Spleen (tissue), 13 donors: ENCODE measurements at places on chromosomes 1 and 21. TPM values are rescaled to one million over a fixed set of nuclear protein-coding genes. Genes with fewer than 3 reads are reported as not detected.

- DNase-seq, result peak; percentile 92
These were observed 5.0 kb downstream of the SRARP start for GRCh38 chr1:16009030-16009460.

AMY2A gene
- total RNA-seq, result 1.2 TPM

- no peak for DNase-seq
These were observed 73.2 kb upstream of the SGIP1 start for GRCh38 chr1:66460776-66461175.

SMIM12 gene
- 27.1 TPM for total RNA-seq

DNA sequence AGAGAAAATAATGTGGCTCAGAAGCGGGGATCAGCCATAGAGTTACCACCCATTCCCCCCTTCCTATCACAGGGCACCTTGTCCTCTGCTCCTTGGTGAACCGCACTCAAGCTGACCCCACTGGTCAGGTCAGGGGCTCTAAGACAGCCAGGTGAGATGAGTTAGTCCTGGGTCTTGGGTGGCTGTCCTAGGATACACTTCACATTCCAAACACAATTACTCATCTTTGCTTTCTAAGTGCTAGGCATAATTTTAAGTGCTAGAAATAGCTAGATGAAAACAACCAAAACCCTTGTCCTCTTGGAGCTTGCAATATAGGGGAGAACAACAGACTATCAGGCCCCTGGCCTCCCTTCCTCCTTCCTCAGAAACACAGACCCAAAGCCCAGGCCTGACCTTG is 7.8 kb upstream of the MUTYH start:
- DNase-seq, result no peak

NPHS2 gene
- total RNA-seq, result not detected

- peak; percentile 67 for DNase-seq
These were observed 30.7 kb downstream of the HSPG2 start for GRCh38 chr1:21906173-21907078.

AMPD1 gene
- 0.86 TPM for total RNA-seq

DNA sequence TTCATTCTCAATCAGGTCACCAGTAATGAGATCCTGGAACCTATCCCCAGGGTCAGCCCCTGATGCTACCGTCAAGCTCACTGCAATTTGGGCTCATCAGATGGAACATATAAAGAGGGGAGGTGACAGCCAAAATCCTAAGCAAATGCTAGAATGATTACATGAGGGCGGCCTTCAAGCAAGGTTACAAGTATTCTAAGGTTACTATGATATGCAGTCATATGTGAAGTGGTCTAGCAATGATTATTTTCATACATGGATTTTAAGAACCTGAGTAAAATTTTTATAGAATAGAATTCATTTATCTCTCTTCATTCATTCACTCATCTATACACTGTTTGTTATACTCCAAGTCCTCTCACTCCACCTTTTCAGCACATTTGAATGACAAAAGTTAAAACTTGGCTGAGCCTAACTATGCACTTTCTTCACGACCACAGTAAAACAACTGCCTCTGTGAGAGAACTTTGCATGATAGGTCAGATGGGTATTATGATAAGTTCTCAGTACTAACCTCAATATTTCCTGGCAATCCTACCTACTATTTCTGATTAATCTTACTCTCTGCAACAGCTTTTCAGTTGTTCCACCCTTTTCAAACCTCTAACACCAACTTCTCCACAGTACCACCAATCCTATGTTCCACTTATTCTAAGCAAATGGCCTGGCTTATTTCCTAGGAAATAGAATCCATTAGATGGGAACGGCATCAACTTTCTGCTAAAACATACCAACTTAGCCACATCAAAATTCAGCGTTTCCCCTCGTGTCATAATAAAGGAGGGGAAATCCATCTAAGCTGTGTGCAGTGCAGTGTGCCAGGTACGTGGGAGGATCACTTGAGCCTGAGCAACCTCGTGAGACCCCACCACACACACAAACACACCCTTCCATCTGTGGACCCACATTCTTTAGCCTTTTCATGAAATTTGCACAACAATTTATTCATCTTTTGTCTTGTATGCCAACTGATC is 32.0 kb downstream of the LHX9 start:
- DNase-seq, result no peak

- DNase-seq, result no peak
These were observed 3.3 kb upstream of the CELA2B start for GRCh38 chr1:15472587-15472986.

DNA sequence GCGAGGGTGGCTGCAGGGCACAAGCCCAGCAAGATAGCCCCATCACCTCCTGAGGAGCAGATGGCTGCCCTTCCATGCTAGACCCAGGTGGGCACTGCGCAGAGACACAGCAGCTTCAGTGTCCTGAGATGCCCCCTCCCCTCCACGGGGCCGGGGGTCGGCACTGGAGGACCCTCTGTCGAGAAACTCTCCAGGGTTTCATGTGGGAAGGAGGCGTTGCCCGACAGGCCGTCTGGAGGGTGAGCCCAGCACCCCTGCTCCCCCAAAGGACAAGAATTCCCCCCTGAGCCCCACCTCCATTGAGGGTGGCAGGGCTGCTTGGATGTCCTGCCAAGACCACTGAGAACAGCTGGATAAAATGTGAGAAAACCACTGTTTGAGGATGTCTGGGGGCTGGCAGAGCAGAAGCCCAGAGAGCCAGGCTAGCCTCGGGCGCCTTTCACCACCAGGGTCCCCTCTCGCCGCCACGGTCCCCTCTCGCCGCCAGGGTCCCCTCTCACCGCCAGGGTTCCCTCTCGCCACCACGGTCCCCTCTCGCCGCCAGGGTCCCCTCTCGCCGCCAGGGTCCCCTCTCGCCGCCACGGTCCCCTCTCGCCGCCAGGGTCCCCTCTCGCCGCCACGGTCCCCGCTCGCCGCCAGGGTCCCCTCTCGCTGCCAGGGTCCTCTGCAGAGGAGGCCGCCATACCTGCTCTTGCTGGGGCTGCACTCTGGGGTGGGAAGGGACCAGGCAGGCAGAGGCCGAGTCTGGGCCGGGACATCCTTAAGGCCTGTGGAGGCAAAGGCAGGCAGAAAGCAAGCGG is 44.2 kb downstream of the SLC19A1 start:
- DNase-seq, result peak; percentile 58

BTG2 gene
- 164 TPM for total RNA-seq

DNA sequence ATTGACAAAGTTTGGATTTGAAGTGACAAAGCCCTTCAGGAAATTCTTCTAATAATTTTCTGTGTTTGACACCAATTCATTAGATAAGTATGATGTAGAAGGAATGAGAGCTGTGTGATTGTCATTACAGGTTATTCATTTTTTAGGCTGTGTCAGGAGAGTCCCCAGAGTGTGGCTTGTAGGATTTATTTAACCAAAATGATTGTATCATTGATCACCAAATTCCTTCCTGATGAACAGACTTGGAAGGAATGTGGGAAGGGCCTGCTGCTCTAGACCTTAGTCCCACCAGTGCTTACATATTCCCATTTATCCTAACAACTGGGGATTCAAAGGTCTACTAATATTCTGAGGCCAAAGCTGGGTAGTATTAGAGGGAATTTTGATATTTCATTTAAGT is 383.3 kb upstream of the KAZN start:
- DNase-seq, result no peak

- no peak for DNase-seq
These were observed 24.9 kb downstream of the CROCC start for GRCh38 chr1:16946646-16947045.

DSTYK gene
- 16.3 TPM for total RNA-seq

DNA sequence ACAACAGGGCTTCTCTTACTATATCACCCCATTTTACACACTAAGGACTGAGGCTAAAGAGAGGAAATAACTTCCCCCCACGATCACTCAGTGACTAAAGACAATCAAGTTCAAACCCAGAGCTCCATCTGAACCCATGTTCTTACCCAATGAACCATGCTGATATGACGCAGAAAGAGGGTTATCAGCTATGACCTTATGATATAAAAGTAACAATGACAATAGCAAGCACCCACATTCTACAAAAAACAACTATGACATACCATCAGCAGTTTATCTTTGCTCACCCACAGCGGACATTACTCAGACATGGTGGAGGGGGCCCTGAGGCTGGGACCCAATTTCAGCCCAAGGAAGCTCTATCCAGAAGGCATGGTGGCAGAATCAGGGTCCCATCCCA is 75.7 kb downstream of the PTPN14 start:
- DNase-seq, result no peak

- DNase-seq, result no peak
These were observed 4.7 kb upstream of the ITGB2 start for GRCh38 chr21:44925378-44925755.

DNA sequence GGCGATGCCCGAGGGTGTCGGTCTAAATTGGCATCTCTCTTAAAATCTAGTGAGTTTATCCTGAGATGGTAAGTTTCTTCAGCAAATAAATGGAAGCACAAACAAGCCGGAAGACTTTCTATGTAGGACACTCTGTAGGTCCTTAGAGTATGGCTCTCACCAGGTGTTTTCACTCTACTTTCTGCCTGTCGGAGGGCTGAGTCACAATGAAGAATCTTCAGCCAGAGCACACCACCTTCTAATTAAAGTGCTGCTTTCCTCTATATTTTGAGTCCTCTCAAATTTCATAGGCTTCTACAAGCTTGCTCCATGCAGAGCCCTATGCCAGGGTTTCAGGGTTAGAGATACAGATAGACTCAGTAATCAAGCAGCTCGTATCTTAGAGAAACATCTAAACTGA is 27.1 kb downstream of the KCNK1 start:
- no peak for DNase-seq

GRCh38 chr1:81607924-81608323 is 192.8 kb upstream of the ADGRL2 start:
- DNase-seq, result no peak

GRCh38 chr1:15948595-15949452 is 27.1 kb downstream of the ZBTB17 start:
- DNase-seq, result no peak

CD1E gene
- 1.3 TPM for total RNA-seq

SIK1 gene
- 23.0 TPM for total RNA-seq

- DNase-seq, result no peak
These were observed 689.9 kb downstream of the MATN1 start for GRCh38 chr1:30033256-30034104.

SHISAL2A gene
- 17.9 TPM for total RNA-seq

GRCh38 chr1:196873385-196873784 is 14.5 kb upstream of the CFHR4 start:
- DNase-seq, result no peak

DNA sequence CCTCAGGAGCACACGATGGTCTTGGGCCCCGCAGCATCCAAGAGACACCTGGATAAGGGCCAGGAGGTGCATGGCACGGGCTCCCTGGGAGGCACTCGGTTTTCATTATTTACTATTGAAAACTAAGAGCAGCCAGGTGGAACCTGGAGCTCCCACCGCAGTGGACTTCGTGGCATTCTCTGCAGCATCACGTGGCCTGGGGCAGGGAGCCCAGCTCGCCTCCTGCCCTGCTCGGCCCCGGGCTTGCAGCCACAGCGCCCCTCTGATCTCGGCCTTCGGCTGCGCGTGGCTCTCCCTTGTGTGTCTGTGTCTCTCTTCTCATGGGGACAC is 121.6 kb downstream of the SIK1 start:
- peak; percentile 64 for DNase-seq

- DNase-seq, result no peak
These were observed 2.5 kb downstream of the LIN9 start for GRCh38 chr1:226306425-226306824.

GRCh38 chr1:190179817-190180216 is 297.8 kb downstream of the BRINP3 start:
- DNase-seq, result no peak

GRCh38 chr21:42525029-42525581 is 11.5 kb downstream of the SLC37A1 start:
- DNase-seq, result no peak

DNA sequence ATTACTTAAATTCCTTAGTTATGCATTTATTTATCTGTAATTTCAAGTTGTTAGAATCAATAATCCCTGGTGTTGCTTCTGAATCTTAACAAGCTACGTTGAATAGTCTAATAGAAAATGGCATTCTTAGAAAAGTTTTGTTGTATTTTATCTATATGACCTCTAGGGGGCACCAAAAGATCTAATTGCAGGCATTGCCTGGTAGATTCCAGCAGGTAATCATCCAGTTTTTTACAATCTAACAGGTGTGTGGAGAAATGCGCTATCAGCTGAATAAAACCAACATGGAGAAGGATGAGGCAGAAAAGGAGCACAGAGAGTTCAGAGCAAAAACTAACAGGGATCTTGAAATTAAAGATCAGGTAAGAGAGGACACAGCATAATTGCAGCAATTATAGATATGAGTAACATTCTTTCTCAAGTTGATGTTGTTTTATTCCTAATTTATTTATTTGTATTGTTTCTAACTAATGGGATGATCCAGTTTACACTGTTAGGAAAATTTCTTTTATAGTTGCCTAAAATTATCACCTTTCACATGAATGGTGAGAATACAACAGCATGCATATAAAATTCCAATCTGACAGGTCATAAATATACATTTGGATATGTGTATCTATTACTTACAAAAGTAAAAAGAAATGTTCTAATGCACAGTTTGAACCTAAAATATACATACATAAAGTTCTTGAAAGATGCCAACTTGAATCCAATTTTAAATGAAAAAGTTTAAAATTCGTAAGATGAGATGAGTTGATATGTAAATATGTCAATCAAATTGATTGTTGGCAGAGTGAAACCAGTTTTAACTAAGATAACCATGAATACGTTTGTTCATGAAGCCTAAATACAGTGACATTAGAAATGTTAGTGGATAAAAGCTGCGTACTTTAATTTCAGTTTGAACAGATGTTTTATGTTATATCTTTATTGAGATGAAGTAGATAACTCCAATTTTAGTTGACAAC is 88.4 kb downstream of the SDCCAG8 start:
- no peak for DNase-seq

DNA sequence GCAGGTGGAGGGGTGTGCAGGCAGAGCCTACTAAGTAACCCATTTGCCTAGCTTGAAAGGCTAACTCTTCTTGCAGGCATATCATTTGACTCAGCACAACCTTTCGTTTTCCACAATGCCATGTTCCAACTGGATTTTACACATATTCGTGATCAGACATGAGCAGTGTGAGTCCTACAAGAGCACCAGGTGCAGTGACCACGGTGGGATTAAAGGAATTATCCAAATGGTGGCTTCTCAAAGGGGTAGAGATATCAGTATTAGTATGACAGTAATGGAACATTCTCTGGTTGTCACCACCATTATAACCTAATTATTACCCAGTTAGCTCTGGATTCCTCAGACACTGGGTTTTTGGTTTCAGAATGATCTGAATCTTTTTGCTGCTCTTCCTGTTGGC is 323.5 kb downstream of the LMO4 start:
- DNase-seq, result no peak

DNA sequence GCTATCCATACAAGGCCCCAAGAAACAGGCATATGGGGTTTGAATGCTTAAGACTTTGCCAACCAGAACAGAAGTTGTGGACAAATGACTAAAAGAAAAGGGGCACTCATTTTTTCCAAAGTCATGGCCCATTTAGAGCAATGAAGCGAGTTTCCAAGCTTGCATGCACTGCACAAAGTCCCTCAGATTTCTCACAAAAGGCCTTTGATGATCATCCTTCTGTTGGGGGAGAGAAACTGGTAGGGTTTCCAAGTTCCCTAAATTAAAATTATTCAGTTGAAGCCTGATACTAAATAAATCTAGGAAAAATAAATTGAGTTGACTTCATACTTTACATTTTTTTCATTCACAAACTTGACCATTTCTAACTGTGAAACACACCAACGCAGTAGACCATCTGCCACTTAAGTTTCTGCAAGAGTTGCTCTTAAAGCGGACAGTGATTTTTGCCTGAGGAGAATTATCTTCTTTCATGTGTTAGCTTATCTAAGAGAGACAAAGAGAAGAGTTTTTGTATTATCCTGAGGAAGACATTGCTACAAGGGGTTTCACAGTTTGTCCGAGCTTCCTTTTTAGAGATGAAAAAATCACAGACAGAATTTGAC is 139.2 kb downstream of the SEC16B start:
- no peak for DNase-seq
